Thyroid gland (tissue), 4 donors: ENCODE measurements at places on chromosomes 5 and 9.

DNA sequence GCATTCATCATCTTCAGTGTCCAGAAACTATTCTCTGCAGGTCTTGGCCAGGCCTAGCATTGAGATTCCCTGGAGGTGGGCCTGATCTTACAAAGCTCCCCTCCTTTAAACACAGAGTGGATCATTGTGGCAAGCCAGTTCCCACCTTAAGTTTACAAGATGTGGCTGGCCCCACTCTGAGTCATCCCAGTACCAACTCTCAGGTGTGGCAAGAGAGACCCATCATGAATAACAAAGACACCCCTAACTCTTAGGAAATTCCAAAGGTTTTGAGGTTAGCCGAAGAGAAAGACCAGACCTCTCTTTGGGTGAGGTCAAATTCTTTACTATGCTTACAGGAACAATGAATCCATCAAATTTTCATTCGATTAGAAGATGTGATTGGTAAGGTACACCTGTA, 78.2 kb downstream of the RFK start:
- no peak for DNase-seq

- DNase-seq, result no peak
Measured at GRCh38 chr9:99391937-99392594, 170.0 kb downstream of the SEC61B start.

- DNase-seq, result peak; percentile 82
Measured at GRCh38 chr9:89380437-89381307, 62.4 kb downstream of the SECISBP2 start.

DNA sequence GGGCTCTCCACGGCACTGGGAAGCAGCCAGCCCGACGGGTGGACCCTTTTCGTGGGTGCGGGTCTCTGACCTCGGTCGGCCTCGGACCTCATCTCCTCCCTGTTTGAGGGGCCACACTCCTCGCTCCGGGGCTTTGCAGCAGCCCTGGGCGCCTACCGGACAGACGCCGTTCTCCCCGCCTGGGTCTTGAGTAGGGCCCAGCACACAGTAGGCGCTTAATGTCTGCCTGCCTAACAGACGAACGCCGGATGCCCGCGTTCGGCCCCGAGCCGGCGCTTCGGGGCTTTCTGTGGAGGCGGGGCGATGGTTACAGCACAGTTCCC, 842 bp upstream of the GTF3C5 start:
- no peak for DNase-seq

DNA sequence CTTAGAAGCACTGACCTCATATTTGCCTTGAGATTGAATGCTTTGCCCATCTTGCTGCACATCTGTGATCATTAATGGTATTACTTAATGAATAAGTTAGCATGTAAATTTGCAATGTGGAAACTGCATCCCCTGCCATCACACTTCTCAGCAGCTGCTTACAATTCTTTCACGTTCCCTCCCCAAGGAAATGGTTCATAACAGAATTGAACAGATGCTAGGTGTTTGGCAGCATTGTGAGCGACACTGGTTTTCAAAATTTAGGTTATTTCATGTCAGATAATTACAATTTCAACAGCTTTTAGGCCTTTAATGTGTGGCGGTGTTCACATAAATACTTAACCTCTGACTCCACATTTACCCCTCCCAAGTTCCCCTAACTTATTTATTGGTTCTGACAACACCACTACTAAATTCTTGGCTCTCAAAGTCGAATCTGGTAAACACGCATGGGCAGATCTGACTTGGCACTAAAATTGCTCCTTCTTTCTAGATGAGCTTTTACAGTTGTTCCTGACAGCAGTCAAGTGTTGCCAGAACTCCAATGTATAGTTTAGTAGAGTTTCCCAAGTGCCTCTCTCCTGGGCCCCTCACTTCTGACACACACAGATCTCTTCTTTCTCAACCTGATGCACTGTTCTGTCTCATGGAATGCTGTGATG, 46.8 kb downstream of the SLC1A3 start:
- DNase-seq, result no peak

- peak; percentile 70 for DNase-seq
Measured at GRCh38 chr9:4298255-4299004, 1.4 kb downstream of the GLIS3 start.

GRCh38 chr5:149153751-149154610, 12.7 kb downstream of the ABLIM3 start:
- DNase-seq, result peak; percentile 78

- no peak for DNase-seq
Measured at GRCh38 chr9:137396227-137396626, 26.7 kb downstream of the EXD3 start.

DNA sequence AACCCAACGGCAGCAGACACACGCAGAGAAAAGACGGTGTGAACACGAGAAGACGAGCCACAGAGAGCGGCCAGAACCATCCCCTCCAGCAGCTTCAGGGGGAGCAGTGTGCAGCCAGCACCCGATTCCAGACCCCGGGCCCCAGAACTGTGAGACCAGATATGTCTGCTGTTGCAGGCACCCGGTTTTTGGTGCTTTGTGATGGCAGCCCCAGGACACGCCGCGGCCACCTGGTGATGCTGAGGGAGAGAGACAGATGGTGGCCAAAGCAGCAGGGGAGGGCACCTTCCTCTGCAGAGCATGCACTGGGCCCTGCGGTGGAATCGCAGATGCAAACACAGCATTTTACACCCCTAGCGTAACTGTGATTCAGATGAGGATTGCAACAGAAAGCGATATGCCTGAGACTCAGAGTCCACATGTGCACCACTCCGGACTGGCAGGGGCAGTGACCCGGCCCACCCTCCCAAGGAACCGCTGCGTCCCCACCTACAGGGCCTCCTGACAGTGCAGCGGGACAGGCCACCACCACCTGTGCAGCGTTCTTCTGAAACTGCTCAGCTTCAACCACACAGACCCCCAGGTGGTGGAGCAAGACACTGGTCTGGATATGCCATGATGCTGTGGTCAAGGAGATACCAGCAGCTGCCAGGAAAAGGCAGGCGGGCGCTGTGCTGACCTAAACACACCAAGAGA, 24.0 kb downstream of the ZDHHC11B start:
- DNase-seq, result no peak

- DNase-seq, result no peak
Measured at GRCh38 chr5:160083501-160083900, 35.7 kb downstream of the PWWP2A start.

GRCh38 chr9:38160613-38161215, 91.7 kb upstream of the SHB start:
- peak; percentile 75 for DNase-seq

- DNase-seq, result no peak
Measured at GRCh38 chr5:81773161-81773560, 22.3 kb upstream of the SSBP2 start.

- peak; percentile 38 for DNase-seq
Measured at GRCh38 chr5:122126756-122127321, 2.5 kb upstream of the ZNF474 start.

- no peak for DNase-seq
Measured at GRCh38 chr9:31824860-31825259, 559.6 kb upstream of the ACO1 start.

DNA sequence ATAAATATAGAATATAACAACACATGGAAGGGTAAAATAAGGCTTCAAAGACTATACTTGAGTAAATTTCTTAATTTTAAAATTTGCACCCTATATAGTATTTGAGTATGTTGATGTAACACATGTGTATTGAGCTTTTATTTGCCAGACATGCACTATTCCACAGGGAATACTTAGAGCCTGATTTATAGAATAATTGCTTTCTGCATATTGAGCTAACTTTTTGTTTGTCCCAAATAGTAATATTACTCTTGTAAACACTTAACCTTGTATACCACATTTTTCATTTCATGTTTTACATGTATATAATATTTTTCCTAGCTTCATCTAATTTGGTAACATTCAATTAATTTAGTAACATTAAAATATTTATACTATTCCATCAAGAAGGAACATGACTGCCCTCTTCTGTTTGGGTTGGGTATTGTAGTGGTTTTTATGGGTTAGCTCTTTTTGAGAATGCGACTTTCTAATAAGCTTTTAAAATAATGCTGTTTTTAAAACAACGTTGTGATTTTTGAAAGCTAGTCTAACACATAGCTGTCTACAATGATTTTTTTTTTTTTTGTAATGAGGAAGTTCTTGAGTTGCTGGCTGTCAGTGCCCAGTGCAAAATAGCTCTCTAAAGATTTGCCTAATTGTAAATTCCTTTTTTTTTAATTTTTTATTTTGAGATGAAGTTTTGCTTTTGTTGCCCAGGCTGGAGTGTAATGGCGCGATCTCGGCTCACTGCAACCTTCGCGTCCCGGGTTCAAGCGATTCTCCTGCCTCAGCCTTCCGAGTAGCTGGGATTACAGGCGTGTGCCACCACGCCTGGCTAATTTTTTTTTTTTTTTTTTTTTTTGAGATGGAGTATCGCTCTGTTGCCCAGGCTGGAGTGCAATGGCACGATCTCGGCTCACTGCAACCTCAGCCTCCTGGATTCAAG, 4.8 kb downstream of the SUB1 start:
- DNase-seq, result no peak

DNA sequence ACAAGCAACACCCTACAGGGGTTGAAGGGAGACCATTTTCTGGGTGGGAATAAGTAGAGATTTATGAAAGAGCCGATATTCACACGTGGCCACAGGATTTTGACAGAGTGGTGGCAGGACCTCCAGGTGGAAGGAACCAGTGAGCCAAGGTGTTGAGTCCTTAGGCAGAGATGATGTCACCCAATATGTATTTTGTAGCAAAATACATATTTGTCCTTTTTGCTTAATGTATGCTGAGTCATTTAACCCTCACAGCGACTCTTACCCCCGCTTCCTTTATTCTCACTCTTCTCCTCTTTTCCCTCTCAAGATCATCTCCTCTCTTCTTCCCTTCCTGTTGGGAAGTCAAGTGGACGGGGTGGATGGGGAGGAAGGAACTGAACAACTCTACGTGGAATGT, 215.7 kb upstream of the S1PR3 start:
- no peak for DNase-seq

DNA sequence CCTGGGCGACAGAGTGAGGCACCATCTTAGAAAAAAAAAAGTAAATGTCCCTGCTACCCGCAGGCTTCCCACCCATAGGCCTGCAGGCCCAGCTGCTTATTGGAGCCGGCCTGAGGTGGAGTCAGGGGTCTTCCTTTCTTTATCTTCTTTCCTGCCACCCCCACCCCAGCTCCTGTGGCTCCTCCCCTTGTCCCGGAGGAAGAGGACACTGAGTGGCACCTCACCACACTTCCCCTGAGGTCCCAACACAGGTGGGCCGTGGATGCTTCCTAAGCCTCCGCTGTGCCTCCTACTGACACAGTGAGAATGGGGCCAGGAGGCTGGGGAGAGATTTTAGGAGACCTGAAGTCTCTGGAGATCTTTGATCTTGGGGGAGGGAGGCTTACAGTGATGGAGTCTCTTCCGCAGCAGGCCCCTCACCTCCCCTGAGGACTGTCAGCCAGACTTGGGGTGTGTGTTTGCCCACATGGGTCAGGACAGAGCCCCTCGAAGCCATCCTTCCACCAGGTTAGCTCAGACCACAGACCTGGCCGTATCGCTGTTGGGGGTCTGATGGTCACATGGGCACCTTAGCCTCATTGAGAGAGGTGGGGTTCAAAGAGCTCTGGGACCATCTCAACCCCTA, 135.4 kb upstream of the IER5L start:
- no peak for DNase-seq

DNA sequence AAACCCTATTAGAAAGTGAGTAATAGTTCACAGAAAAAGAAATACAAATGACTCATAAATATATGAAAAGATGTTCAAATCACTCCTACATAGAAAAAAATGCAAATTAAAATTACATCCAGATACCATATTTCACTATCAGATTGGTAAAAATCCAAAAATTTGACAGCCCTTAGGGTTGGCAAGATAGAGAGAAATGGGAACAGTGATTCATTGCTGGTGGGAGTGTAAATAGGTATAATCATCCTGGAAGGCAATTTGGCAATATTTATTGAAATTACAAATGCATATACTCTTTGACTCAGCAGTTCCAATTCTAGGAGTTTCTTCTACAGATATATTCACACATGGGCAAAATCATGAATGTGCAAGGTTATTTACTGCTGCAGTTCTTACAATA, 273.5 kb downstream of the NR2F1-AS1 start:
- DNase-seq, result no peak

DNA sequence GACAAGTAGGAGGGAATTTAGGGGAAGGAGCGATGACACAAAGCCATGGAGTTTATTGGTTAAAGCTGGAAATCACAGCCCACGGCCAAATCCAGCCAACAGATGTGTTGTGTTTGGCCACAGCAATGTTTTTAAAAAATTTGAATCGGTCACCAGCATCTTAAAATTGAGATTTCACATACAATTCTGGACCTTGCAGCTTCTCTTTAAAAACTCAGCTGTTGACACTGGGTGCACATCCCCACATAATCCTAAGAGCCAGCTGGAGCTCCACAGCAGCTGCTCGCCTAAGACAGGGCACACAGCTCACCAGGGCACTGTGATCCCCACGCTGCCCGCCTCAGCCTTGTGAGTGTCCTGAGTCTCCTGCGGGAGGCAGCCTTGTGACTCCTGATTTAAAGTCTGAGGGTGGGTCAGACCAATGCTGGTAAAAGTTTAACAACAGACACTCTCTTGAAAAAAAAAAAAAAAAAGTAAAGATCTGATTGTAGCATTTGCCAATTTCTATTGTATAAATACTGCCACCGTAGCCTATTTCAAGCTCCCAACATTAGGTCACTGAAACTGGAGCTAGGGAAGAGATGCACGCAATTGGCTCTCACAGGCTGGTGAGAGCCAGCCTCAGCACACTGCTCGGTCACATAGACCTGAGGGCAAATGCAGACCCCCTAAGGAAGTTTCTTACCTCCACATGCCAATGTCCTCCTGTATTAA, 124.8 kb downstream of the HSD17B3 start:
- DNase-seq, result no peak

- no peak for DNase-seq
Measured at GRCh38 chr5:33049298-33049697, 338.2 kb downstream of the NPR3 start.

DNA sequence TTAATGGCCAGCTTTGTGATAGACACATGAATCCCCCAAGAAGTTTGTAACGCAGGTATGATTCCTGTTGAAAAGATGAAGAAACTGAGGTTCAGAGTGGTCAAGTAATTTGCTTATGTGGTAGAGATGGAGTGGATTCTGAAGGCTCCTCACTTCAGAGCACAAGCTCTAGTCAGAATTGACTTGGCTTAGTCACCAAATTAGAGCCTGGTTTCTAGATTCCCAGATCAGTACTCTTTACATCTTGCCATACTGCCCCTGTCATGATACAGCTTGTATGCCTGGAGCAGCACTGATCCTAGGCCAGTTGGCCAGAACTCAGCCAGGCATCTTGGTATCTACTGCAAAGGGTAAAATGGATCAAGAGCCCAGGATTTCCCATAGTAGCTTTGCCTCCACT, 284.4 kb upstream of the RFX3 start:
- DNase-seq, result no peak

- no peak for DNase-seq
Measured at GRCh38 chr5:122915717-122916461, 70.5 kb downstream of the SNX24 start.

DNA sequence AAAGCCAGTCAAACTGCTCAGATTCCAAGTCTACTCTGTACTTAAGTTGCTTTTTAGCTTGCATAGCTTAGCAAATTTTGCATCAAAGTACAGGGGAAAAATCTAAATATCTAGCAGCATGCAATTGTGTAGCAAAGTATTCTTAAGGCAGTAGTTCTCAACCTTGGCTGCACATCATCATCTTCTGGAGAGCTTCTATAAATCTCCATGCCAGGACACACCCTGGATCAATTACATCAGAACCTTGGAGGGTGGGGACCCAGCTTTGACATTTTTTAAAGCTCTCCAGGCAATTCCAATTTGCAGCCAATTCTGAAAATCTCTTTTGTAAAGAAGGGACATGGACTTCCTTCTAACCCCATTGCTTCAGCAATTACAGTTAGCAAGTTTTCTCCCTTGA, 187.5 kb downstream of the SNCAIP start:
- DNase-seq, result no peak

GRCh38 chr9:113504725-113505590, 41.4 kb downstream of the RGS3 start:
- no peak for DNase-seq
